ENCODE measurements at places on chromosomes 5 and 9.

GRCh38 chr5:113692891-113693457 lies 179.5 kb downstream of the YTHDC2 start:
- no peak for DNase-seq

- no peak for DNase-seq
These were observed 36.7 kb upstream of the F2R start for GRCh38 chr5:76679231-76679630.

GRCh38 chr5:2515180-2515764 lies 236.2 kb downstream of the IRX2 start:
- DNase-seq = no peak

DNA sequence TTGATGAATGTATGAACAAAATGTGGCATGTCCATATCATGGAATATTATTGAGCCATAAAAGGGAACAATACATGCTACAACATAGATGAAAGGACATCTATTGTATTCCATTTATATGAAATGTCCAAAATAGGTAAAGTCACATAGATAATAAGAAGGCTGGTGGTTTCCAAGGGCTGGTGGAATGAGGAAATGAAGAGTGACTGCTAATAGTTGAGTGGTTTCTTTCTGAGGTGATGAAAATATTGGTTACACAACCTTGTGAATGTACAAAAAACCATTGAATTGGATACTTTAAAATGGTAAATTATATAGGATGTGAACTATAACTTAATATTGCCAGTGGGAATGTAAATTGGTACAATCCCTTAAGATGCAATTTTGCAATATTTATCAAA lies 5.2 kb downstream of the ARSB start:
- no peak for DNase-seq

DNA sequence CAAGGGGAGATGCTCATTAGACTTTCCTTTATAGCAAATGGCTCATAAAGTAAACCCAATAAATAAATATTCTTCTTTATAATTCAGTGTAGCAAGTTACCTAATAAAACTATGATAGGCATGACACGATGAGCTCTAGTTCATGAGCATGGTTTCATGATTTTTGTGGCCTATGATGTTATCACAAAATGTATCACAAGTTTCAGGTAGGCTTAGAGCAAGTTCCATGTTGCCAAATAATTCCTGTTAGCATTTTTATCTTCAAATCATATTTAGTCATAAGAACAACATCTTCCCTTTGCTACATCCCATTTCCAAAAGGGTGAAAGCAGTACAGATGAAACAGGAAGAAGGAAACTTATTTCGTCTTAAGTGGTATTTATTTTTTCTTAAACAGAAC lies 200.2 kb downstream of the ENC1 start:
- DNase-seq = no peak

GRCh38 chr9:91211414-91211813 lies 150.3 kb downstream of the AUH start:
- no peak for DNase-seq

DNA sequence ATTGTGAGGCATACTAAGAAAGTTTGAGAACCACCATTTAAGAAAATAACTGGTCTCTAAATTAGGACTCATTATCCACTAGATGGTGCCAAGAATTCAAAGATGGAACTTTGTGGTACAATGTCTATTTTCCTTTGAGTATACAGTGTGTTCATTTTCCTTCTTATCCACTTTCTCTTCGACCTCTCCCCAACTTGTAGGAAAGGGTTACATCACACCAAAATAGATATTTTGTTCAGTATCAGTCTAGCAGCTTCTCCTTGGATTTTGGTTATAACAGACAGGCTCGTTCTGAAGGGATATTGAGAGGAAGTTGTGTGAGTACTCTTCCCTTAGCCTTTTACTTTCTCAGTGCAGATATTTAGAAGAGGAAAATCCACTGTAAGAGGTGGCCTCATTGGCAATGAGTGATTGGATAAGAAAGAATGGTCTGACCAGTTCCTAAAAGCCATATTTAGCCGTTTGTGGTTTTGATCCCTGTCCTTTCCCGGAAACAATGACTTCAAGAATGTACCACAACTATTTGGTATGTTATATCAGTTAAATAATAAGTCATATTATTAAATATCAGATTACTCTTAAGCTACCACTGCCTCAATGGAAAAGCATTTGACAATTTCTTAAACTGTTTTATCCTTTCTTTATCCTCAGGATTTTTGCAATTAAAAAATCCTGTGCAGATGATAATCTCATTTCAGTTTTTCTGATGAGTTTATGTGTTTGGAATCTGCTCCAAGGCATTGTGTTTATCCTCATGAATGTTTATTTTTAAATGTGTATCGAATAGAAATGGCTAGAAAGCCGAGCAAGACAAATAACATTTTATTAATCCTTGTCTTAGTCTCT lies 69.0 kb upstream of the GRAMD2B start:
- no peak for DNase-seq

GRCh38 chr9:89595646-89596045 lies 9.2 kb upstream of the GADD45G start:
- DNase-seq = no peak

DNA sequence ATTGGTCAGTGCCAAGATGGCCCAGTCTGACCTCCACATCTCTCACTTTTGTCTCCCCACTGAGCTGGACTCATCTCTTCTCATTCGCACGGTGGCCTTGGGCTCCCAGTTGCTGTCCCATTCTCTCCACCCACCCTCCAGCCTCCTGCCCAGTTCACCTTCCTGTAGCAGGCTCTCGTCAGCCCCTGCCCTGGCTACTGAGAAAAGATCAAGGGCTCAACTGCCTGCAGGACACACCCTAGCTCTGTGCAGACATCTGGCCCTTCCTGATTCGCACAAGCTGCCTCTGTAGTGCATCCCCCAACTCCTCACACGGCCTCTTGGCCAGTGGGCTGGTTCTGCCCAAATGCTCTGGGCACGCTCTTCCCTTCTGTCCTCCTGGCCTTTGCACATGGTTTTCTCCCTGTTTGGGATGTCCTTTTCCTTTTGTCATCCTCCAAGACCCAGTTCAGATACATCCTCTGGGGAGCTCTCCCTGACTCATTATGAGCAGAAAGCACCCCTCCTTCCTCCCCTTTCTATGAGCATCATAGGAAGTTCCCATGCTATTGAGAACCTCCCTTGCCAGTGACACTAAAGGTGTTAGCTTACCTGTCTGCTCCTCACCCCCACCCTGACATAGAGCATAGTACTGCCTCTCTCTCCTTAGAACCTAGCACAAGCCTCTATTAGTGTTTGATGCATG lies 78.5 kb upstream of the TGFBR1 start:
- no peak for DNase-seq

GRCh38 chr5:120769312-120769872 lies 305.3 kb downstream of the PRR16 start:
- DNase-seq = no peak
